ENCODE measurements at places on chromosomes 6 and 20. TPM values are rescaled to one million over a fixed set of nuclear protein-coding genes. Genes with fewer than 3 reads are reported as not detected.

PNLDC1 gene
- 0.14 TPM for polyA plus RNA-seq

- DNase-seq: no peak
- H3K36me3 ChIP-seq: no peaks in the 10 kb centered on the region
- H3K27ac ChIP-seq: no peak overlapping the region
- H3K4me1 ChIP-seq: peaks cover 41% of the 10 kb centered on the region
- no peak overlapping the region for H3K4me3 ChIP-seq
Observed at GRCh38 chr6:3844097-3844463, 5.1 kb upstream of the FAM50B start.

DNA sequence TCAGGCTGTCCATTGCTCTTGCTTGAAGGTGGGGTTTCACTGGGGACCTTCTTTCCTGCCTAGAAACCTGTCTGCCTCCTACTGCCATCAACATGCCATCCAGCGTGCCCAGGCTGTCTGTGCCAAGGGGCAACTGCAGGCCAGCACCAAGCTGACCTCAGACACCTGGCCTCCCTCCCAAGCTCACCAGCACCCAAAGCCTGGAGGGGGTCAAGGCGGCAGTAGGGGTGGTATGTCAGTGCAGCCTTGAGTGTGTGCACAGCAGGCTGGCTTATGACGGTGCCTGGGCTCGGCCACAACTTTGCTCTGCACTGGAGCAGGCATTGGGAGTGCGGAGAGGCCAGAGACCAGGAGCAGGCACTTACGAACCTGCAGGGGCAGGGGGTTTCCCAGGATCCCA lies 149.0 kb downstream of the EYS start:
- no peaks in the 10 kb centered on the region for H3K4me1 ChIP-seq
- no peak overlapping the region for H3K27ac ChIP-seq
- no peaks in the 10 kb centered on the region for H3K27me3 ChIP-seq
- H3K36me3 ChIP-seq: no peaks in the 10 kb centered on the region

GRCh38 chr6:148591656-148592055 lies 155.2 kb upstream of the UST start:
- no peaks in the 10 kb centered on the region for H3K36me3 ChIP-seq
- H3K27me3 ChIP-seq: peaks cover 9% of the 10 kb centered on the region
- no peak for DNase-seq
- H3K27ac ChIP-seq: no peak overlapping the region

DNA sequence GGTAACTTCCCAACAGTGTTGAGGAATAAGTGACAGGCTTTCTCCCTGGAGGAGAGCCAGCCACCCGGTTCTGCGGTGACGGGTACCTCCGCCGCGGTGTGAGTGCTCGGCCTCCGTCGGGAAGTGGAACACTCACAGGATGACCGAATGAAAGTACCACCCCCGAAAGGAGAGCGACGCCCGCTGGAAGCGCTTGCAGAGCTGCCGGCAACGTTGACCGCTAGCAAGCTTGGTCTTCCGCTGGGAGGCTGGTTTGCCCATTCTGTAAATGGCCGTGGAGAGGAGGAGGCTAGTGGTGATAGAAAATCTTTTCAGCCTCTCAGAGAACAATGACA lies 614 bp upstream of the TMEM242 start:
- H3K4me3 ChIP-seq: peak overlapping the region; percentile 77
- peaks cover 40% of the 10 kb centered on the region for H3K4me1 ChIP-seq
- no peak for DNase-seq
- H3K27me3 ChIP-seq: no peaks in the 10 kb centered on the region
- peaks cover 3% of the 10 kb centered on the region for H3K36me3 ChIP-seq

GRCh38 chr20:59774921-59775686 lies 158.3 kb downstream of the SYCP2 start:
- no peaks in the 10 kb centered on the region for H3K4me1 ChIP-seq
- no peak for DNase-seq
- no peak overlapping the region for H3K4me3 ChIP-seq
- peaks cover 8% of the 10 kb centered on the region for H3K27me3 ChIP-seq

- no peak for DNase-seq
- peaks cover 2% of the 10 kb centered on the region for H3K36me3 ChIP-seq
- peaks cover 44% of the 10 kb centered on the region for H3K27me3 ChIP-seq
- H3K4me3 ChIP-seq: no peak overlapping the region
- H3K27ac ChIP-seq: no peak overlapping the region
Observed at GRCh38 chr6:136920216-136920615, 1.9 kb upstream of the SLC35D3 start.

DNA sequence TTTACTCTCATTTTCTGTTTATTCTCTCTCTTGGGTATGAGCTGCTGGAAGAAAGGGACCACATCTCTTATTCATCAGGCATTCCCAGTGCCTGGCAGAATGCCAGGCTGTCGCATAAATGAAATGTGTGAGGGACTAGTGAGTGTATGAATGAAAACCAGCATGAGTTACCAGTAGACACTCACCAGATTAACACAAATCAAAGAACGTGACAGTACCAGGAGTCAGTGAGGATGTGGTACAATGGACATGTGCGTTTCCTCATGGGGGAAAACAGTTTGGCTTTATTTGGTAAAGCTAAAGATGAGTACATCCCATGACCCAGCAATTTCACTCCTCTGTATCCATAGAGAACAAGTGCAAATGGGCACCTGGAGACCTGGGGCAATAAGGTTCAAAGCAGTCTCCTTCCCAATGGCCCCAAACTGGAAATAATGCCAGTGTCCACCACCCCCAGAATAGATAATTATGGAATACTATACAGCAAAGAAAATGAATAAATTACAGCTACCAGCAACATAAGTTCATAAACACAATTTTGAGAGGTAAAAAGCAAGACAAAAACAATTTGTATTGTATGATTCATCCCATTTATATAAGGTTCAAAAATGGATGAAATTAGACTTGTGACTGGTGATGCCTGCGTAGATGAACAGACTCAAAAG lies 93.3 kb downstream of the CDH22 start:
- H3K36me3 ChIP-seq: no peaks in the 10 kb centered on the region
- no peak overlapping the region for H3K27ac ChIP-seq
- no peaks in the 10 kb centered on the region for H3K4me1 ChIP-seq
- no peaks in the 10 kb centered on the region for H3K27me3 ChIP-seq
- H3K4me3 ChIP-seq: no peak overlapping the region

- no peaks in the 10 kb centered on the region for H3K4me1 ChIP-seq
- no peaks in the 10 kb centered on the region for H3K36me3 ChIP-seq
- no peak for DNase-seq
- no peak overlapping the region for H3K4me3 ChIP-seq
- no peak overlapping the region for H3K27ac ChIP-seq
- peaks cover 5% of the 10 kb centered on the region for H3K27me3 ChIP-seq
Observed at GRCh38 chr6:137271245-137272183, 52.3 kb upstream of the IFNGR1 start.

GRCh38 chr6:41836022-41836659 lies 48.6 kb downstream of the TOMM6 start:
- DNase-seq: no peak
- H3K4me1 ChIP-seq: no peaks in the 10 kb centered on the region
- H3K4me3 ChIP-seq: no peak overlapping the region
- no peak overlapping the region for H3K27ac ChIP-seq
- H3K36me3 ChIP-seq: peaks cover 1% of the 10 kb centered on the region

DNA sequence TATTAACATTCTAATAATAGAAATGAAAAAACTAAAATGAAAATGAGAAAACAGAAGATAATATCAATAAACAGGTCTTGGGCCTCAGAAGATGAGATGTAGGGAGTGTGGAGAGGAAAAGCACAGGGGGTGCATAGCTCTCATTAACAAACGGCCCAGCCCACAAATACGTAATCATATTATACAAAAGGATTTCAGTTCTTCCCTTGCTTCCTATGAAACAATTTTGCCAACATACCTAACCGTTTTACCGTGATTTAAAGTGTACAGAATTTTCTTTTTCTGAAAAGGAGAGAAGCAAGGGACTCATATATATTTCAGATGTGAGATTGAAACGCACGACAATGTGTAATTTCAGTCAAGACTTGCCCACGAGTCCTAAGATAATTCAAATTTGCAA lies 136.0 kb downstream of the HFE start:
- peak overlapping the region; percentile 80 for H3K4me3 ChIP-seq
- no peak for DNase-seq
- H3K4me1 ChIP-seq: peaks cover 22% of the 10 kb centered on the region
- no peaks in the 10 kb centered on the region for H3K27me3 ChIP-seq
- peak overlapping the region; percentile 97 for H3K27ac ChIP-seq

HBS1L gene
- 61.6 TPM for polyA plus RNA-seq

DNA sequence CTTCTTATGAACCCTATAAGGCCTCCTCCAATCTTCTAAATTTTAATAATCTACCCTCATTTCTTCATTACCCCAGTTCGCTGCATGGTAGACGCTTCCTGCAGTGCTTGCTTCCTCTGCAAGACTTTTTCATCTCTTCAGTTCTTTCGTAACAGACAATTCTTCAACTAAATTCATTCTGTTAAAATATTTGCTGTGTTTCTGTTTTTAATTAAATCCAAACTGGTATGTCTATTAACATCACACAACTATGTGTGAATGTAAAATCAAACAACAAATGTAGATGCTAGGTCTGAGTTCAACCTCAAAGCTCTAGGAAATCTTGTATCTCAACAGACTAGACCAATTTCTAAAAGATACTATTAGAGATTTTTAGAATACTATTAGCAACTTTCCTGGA lies 199.3 kb downstream of the RNGTT start:
- H3K4me3 ChIP-seq: no peak overlapping the region
- H3K4me1 ChIP-seq: no peaks in the 10 kb centered on the region
- H3K36me3 ChIP-seq: no peaks in the 10 kb centered on the region
- no peak overlapping the region for H3K27ac ChIP-seq

- no peak overlapping the region for H3K27ac ChIP-seq
- no peak overlapping the region for H3K4me3 ChIP-seq
- no peaks in the 10 kb centered on the region for H3K36me3 ChIP-seq
- peaks cover 49% of the 10 kb centered on the region for H3K4me1 ChIP-seq
Observed at GRCh38 chr6:44036196-44036595, 91.1 kb downstream of the MRPL14 start.

DNA sequence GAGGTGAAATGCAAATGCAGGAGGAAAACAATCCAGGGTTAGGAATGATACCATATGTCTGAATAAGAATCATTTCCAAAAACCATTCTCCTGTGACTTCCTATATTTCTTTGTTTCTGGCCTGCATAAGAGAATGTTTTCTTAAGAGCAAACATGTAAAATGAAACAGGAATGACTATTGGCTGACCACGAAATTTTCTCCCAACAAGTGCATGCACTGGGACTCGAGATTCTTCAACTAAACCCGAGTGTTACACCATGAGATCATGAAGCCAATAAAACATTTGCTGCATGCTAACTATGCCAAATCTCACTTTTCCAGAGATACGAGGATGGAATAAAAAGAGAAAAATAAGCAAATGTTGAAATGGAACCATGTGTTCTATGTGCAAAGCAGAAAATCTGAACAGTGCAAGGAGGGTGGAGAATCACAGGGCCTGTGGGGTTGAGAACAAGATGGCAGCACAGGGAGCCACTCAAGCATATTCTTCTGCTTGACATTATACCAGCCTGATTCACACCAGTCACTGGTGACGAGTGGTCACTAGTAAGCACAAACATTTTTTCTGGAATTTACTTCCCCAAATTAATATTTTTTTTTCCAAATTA lies 212.2 kb upstream of the FOXA2 start:
- no peak for DNase-seq
- H3K4me1 ChIP-seq: peaks cover 48% of the 10 kb centered on the region
- H3K4me3 ChIP-seq: no peak overlapping the region
- no peaks in the 10 kb centered on the region for H3K27me3 ChIP-seq

IER3 gene
- 277 TPM for polyA plus RNA-seq

SMOC2 gene
- 0.85 TPM for polyA plus RNA-seq

- peaks cover 9% of the 10 kb centered on the region for H3K4me1 ChIP-seq
- H3K36me3 ChIP-seq: no peaks in the 10 kb centered on the region
- DNase-seq: no peak
- H3K27me3 ChIP-seq: no peaks in the 10 kb centered on the region
- H3K4me3 ChIP-seq: no peak overlapping the region
Observed at GRCh38 chr6:148242180-148242579, 100.5 kb upstream of the SASH1 start.

NRSN1 gene
- polyA plus RNA-seq: not detected

- peak overlapping the region; percentile 75 for H3K27ac ChIP-seq
- no peaks in the 10 kb centered on the region for H3K27me3 ChIP-seq
- peak overlapping the region; percentile 87 for H3K4me3 ChIP-seq
- no peaks in the 10 kb centered on the region for H3K4me1 ChIP-seq
- DNase-seq: no peak
- H3K36me3 ChIP-seq: no peaks in the 10 kb centered on the region
Observed at GRCh38 chr6:89146718-89147700, 1.2 kb downstream of the PM20D2 start.

DNA sequence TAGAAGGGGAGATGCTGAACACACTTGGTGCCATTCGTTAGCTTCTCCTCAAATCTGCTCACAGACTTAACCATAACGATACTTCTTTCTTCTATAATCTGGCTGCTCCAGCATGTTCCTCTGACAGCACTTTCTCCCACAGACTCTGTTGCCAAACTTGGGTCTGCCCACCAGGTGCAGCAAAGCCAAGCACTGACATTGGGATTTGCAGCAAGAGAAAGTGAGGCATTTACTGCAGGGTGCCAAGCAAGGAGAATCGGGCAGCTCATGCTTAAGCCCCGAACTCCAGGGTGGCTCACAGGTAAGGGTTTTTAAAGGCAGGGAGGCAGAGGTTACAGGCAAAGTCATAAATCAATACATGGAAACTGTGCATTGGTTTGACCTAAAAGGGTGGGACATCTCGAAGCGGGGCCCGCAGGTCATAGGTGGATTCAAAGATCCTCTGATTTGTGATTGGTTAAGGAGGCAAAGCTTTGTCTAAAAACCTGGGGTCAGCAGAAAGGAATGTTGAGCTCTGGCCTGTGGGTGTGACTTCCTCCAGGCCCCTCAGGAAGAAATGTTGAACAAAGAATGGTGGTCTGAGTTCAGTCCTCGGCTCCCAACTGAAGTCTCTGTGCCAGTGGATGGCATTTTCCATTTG lies 25.1 kb upstream of the PNPLA1 start:
- peaks cover 14% of the 10 kb centered on the region for H3K4me1 ChIP-seq
- H3K27me3 ChIP-seq: no peaks in the 10 kb centered on the region

LGSN gene
- polyA plus RNA-seq: not detected

SLC44A4 gene
- polyA plus RNA-seq: 0.06 TPM

RPS10 gene
- 3,877 TPM for polyA plus RNA-seq

DNA sequence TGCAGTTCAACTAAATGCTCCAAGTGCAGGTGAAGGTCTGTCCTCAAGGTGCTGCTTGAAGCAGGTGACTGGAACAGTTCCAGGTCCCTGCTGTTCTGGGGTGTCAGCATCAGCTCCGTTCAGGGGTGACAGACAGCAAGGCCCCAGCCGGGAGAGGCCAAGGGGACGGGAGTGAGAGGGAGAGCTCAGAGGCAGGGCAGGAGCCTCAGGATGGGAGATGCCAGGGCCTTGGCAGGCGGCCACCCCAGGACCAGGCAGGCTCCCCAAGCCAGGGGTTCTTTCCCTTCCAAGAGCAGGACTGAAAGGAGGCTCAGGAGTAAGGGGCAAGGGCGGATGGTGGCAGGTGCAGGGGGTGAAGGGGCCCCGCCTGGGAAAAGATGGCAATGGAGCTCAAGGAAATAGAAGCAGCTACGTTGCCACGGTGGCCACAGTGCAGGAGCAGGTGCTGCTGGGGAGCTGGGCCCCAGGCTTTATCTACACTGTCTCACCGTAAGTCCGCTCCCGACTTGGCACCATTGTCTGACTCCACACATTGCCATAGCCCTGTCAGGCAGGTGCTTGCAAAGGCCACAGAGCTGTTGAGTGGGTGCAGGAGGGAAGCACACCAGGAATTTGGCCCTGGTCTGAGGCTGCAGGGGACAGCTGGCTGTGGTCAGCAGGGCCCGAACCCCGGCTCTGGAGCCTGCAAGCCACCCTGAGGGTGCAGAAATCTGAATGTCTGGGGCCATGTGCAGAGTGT lies 43.1 kb downstream of the ERMARD start:
- peaks cover 4% of the 10 kb centered on the region for H3K27me3 ChIP-seq
- peaks cover 13% of the 10 kb centered on the region for H3K4me1 ChIP-seq
- H3K36me3 ChIP-seq: no peaks in the 10 kb centered on the region
- no peak overlapping the region for H3K27ac ChIP-seq

SLC16A10 gene
- polyA plus RNA-seq: 0.10 TPM

Measured in keratinocyte (primary cell).